ENCODE measurements at places on chromosomes 4 and X.

GRCh38 chr4:143341186-143341755 is 4.6 kb downstream of the GAB1 start:
- DNase-seq = no peak

- DNase-seq = no peak
Observed at GRCh38 chr4:138174981-138175794, 67.0 kb downstream of the SLC7A11 start.

GRCh38 chrX:140767646-140768045 is 58.1 kb downstream of the LINC00632 start:
- no peak for DNase-seq

- no peak for DNase-seq
Observed at GRCh38 chrX:71215338-71215912, 7.6 kb upstream of the GJB1 start.

GRCh38 chr4:9952415-9952950 is 68.8 kb downstream of the SLC2A9 start:
- no peak for DNase-seq

- no peak for DNase-seq
Observed at GRCh38 chrX:68238568-68238967, 194.7 kb downstream of the OPHN1 start.

- DNase-seq = no peak
Observed at GRCh38 chr4:77155631-77156452, 1.2 kb upstream of the CCNG2 start.

- DNase-seq = no peak
Observed at GRCh38 chr4:41285202-41285863, 28.6 kb downstream of the UCHL1 start.

DNA sequence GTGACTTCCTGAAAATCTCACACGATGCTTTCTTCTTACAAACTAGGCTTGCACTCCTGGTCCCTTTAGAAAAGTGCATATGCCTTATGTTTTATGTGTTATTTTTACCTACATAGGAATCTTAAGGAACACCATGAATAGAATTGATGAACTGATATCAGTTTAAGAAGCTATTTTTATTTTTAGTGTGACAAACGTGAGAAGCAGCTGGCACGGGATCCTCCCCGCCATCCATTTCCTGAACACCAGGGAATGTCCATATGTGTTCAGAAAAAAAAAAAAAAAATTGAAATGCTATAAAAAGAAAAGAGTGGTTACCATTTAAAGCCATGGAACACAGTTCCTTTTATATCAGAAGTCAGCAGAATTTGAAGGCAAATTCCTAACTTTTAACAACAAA is 1096.1 kb upstream of the PRKX start:
- no peak for DNase-seq

- DNase-seq = no peak
Observed at GRCh38 chr4:7736436-7737267, 203.0 kb downstream of the AFAP1 start.

- no peak for DNase-seq
Observed at GRCh38 chr4:138645289-138645688, 370.3 kb upstream of the NOCT start.

DNA sequence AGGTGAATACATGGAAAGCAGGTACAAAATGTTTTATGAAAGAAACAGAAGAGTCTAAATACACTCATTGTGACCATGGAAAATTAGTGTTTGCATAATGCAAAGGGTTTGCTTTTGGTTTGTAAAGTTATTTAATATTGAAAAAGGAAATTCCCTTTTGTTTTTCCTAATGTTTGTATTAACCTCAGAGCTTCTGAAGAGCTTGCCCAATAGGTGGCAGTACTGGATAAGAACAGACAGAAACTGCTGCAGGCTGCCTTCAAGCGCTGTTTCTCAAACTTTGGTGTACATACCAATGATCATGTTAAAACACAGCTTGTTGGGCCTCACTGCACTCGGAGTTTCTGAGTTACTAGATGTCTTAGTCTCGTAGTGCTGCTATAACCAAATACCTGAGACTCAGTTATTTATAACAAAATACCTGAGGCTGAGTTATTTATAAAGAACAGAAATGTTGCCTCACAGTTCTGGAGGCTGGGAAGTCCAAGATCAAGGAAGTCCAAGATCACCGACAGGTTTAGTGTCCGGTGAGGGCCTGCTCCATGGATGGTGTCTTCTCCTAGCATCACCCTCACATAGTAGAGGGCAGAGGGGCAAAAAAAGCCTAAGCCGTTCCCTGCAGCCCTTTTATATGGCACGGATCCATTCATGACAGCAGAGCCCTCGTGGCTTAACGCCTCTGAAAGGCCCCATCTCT is 54.2 kb downstream of the SUPT20HL2 start:
- DNase-seq = no peak

DNA sequence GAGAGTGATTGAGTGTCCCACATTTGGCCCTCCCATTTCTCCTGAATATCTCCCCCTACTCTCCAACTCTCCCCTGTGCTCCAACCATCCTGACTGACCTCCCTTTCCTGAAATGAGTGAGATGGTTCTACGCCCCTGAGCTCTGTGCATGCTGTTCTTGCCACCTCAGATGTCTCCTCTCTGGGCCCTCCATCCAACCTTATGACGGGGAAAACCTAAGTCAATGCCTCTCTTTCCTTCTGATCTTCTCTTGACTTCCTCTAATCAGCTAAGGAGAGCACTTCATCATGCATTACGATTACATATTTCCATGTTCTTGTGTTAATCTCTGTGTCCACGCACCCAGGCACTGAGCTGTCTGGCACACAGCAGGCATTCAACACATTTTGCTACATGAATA is 1.1 kb upstream of the TNIP3 start:
- no peak for DNase-seq

DNA sequence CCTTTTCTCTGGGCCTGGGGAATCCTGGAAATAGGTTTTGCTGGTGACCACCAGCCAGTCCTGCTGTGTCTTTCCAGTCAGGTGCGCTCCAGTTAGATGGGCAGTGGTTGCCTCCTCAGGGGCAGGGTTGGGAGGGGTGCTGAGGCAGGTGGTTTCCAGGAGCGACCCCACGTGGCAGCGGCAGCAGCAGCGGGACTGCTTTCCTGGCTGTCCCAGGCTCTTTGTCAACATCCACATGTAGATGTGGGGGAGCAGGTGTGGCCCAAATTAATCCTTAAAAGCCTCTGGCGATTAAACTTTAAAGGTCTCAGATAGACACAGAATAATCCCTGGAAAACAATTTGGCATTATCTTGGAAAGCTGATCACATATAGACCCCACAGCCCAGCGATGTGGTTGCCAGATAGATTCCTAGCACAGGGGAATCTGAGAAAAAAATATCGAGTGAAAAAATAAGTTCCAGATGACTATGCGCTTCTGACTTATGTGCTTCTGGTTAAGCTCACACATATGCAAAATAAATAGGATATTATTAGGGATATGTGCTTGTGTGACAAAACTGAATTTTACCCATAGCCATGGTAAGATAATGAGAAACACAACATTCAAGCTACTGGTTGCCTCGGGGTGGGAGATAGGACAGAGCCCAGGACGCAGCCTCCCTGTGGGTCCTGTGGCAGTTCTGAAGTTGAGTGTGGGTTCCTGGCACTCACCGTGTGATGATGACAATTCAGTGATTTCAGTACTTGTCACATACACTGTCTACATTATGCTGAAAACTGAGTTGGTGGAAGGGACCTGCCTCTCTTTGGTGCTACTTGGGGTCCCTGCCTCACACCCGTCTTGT is 336.4 kb downstream of the ARHGAP10 start:
- DNase-seq = no peak

DNA sequence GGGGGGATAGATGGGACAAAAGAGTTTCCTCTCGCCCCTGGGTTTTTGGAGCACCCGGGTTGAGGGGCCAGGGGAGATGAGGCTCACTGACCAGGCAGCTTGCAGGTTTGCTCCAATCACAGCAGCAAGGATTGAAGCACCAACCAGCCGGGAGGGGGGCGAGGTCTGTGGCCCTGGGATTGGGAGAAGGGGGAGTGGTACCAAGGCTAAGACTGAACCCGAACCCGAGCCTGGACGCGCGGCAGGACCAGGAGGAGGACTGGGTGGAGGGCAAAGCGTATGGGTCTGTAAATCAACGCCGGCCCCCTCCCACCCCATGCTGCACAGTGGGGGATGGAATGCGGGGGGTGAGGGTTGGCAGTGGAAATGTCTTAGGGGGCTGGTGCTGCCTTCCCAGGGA is 3.5 kb downstream of the SOX3 start:
- DNase-seq = no peak
